ENCODE measurements at places on chromosomes 16 and 17.

- no peak for DNase-seq
These were observed 17.7 kb downstream of the TNS4 start for GRCh38 chr17:40483679-40484078.

DNA sequence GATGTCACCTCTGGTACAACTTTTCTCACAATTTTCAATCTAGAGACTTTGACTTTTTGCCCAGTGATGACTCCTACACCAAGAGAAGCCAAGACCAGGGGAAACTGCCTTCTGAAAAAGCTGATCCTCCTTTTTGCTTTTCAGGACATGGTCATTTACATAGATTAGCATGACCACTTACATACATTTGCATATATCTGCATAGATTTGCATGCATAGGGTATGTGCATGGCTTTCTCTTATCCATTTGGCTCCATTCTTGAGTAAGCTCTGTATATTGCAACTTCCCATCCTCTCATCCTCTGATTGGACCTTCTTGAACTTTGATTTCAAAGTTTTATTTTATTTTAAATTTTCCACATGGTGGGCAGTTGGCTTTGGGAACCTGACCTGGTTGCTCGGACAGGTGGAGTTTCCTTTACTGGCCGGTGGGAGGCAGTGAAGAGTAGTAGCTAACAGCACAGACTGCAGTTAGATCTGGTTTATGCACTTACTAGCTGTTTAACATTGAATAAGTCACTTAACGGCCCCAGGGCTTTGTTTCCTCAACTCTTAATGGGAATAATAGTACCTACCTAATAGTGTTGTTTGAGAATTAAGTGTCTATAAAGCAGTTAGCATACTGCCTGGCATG is 92.9 kb downstream of the GPR139 start:
- no peak for DNase-seq

DNA sequence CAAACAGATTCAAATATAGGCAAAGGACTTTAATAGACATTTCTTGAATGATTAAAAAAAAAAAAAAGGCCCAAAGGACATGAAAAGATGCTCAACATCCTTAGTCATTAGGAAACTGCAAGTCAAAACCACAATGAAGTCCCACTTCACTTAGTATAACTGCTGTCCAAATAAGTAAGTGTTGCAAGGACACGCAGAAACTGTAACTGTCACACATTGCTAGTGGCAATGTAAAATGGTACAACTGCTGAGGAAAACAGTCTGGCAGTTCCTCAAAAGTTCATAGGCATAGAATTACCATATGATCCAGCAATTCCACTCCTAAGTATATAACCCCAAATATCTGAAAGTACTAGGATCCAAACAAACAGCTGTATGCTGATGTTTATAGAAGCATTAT is 112.7 kb downstream of the BRIP1 start:
- no peak for DNase-seq

DNA sequence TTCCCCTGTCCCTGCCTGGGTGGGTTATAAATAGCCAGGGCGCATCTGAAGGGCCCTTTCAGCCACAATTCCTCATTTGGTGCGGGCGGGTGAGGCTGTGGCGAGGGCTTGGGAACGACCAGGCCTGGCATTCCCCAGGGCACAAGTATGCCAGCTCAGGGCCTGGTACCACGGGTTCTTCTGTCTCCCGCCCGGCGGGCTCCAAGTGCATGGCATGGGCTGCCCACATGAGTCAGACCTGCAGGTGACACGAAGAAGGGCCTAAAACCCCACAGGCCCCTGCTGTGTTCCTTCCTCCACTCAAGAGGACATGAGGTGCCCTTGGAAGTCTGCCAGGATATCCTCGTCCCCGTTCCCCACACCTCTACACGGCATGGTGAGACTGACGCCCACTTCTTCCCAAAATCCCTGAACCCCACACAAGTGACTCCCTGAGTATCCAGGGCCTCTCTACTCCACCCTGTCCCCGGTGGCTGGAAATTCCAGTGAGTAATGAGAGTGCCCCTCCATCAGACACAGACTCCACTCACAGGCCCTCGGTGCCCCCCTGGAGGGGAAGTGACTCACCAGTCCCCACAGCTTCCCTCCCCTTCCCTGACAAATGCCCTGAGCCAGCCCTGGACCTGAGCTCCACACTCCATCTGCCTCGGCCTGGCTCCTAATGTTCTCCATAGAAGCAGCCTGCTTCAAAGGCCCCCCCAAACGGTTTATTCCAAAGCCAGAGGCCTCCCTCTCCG is 68.8 kb downstream of the ABR start:
- DNase-seq: no peak

GRCh38 chr17:38917259-38917658 is 8.2 kb upstream of the LASP1NB start:
- DNase-seq: no peak

DNA sequence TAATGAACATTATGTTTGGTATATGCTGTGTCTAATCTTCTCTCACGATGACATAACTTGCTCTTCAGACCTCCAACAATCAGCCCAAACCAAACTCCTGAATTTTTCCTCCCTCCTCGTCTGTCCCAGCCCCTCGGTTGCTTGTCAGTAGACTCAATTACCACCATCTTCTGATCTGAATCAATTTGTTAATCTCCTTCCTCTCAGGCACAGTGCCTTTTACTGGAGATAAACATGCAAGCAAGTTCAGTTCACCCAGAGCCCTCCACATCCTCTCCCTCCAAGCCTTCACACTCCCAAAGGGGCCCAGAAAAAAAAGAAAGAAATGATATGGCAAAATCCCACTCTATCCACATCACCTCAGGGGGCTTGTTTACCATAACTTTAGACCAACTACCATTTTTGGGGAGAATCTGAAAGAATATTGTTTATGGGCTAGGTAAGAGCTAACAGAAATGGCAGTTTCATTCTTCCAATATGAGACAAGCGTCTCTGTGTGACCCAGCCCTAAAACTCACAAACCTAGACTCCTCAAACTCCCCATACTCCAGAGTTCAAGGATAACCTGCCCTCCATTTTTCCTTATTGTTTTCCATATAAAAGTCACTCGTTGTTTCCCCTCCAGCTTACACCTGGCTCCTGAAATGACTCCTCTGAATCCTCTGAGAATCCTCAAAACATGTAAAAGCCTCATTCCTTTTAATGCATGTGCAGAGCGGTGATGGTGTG is 1.5 kb downstream of the TEX2 start:
- no peak for DNase-seq

DNA sequence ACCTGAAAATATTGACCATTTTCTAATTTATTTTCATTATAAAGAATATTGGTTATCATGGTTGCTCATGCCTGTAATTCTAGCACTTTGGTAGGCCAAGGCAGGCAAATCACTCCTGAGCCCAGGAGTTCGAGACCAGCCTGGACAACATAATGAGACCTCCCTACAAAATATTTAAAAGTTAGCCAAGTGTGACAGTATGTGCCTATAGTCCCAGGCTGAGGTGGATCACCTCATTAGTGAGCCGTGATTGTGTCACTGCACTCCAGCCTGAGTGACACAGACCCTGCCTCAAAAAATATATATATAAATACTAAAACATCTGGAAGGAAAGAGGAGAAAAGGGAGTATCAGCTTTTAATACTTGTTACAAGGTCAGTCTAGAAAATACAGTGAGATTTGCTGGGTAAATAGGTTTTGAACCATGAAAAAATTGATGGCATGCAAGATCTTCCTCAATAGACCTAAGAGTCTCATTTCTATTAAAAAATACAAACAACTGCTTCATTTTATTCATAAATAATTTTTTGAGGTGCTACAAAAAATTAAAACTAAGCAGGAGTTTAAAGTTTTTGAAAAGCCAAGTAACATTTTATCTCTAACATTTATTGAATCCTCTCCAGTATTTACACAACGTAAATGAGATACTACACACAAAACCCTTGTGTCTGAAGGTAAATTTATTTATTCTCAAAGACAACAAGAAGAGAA is 47.7 kb downstream of the TUBD1 start:
- no peak for DNase-seq

- DNase-seq: peak; percentile 73
These were observed 3.0 kb upstream of the NRN1L start for GRCh38 chr16:67881621-67882161.

DNA sequence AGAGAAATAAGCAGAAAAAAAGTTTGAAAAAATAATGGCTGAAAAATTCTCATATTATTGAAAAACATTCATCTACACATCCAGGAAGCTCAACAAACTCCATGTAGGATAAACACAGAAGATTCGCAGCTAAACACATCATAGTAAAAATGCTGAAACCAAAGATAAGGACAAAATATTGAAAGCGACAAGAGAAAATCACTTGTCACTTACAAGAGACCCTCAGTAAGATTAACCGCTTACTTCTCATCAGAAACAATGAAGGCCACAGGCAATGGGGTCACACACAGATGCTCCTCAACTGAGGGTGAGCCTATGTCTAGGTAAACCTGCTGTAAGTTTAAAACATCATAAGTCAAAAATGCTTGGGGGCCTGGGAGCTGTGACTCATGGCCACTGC is 38.1 kb upstream of the METRNL start:
- no peak for DNase-seq

DNA sequence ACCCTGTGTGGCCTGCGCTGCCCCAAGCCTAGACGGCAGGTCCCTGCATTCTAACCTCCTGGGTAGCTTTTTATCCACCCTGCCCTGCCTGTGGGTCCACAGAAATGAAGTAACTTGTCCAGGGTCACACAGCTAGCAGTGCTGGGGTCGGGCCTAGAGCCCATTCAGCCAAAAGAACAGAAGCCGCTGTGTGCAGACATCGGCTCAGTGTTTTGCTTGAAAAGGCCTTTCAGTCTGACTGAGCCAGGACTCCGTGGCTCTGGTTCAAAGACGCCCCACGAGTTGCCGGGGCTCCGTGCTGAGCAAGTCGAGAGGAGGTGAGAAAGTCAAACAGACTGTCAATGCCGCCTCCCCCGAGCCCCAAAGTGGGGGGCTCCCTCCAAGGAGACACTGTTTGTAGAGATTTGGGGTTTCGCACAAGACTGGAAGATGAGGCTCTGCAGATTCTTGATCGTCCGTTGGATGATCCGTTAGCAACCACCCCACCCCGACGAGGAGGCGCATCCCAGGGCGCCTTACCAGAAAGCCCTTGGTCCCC is 226.2 kb downstream of the NTN1 start:
- DNase-seq: no peak
